ENCODE measurements at places on chromosomes 1 and 21.

GRCh38 chr1:8421721-8422120, 103.8 kb downstream of the SLC45A1 start:
- DNase-seq = no peak

DNA sequence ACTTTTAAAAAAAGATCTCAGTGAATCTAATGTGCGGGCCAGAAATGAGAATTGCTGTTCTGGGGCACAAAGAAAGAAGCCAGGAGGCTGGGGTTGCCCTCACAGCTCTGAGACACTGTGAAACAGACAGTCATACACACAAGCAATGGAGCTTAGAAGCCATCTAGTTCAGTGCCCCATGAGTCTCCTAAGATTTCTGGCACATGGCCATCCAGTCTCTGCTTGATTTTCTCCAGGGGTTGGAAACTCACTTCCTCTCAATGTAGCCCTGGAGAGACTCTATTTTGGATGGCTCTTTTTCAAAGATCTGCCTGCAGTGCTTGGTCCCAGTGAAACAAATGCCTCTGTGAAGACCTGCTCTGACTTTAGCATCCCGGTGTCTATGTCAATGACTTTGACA, 38.6 kb downstream of the KCNN3 start:
- DNase-seq = no peak

GRCh38 chr1:119554183-119554582, 47.2 kb downstream of the HSD3B1 start:
- DNase-seq = no peak

- no peak for DNase-seq
Measured at GRCh38 chr1:204793259-204793914, 77.3 kb upstream of the NFASC start.

DNA sequence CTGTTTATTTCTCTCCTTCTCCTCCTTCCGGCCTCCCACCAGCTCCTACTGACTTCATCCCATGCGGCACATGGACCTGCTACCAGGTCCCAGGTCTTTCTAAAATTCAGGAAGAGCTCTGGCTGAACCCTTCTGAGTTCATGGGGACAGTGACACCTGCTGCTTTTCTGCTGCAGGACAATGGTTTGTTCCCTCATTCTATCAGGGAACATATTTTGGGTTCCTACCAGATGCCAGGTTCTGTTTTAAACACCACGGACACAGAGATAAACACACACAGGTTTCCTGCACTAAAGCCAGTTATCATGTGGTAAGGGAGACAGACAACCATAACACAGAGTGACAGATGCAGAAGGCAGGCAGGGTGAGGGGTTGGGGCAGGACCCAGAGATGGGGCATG, 114.0 kb upstream of the RAB4A start:
- no peak for DNase-seq

GRCh38 chr1:151583796-151584195, 28.1 kb upstream of the SNX27 start:
- no peak for DNase-seq

GRCh38 chr21:28604946-28605537, 387.6 kb downstream of the LTN1 start:
- DNase-seq = no peak

GRCh38 chr21:38787461-38788274, 18.1 kb upstream of the ETS2 start:
- no peak for DNase-seq

- DNase-seq = no peak
Measured at GRCh38 chr1:223323491-223324484, 40.2 kb downstream of the SUSD4 start.

GRCh38 chr1:89170170-89171066, 5.4 kb downstream of the GBP7 start:
- DNase-seq = no peak

GRCh38 chr1:114153261-114154145, at the start of gene SYT6:
Gene SYT6, minus strand, starts transcription at chr1:114153869. Its CDS starts 97 bp downstream, at chr1:114153772.
- no peak for DNase-seq

DNA sequence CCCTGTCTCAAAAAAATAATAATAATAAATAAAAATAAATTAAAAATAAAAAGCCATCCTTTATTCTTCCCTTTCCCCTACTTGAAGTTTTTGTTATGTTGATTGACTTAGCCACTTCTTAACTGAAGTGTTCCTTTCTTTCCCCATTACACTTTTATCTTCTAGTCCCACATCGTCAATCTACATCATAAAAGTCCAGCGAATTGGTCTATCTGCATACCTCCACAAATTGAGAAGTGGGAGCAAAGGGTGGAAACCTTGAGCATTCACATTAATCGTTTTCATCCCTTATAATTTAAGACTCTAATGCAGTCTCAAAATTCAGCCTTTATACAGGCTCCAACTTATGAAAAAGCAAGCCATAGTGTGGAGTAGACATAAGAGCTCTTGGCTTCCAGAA, 6.5 kb upstream of the ZYG11A start:
- no peak for DNase-seq

- DNase-seq = no peak
Measured at GRCh38 chr1:179953974-179954492, 577 bp upstream of the CEP350 start.

DNA sequence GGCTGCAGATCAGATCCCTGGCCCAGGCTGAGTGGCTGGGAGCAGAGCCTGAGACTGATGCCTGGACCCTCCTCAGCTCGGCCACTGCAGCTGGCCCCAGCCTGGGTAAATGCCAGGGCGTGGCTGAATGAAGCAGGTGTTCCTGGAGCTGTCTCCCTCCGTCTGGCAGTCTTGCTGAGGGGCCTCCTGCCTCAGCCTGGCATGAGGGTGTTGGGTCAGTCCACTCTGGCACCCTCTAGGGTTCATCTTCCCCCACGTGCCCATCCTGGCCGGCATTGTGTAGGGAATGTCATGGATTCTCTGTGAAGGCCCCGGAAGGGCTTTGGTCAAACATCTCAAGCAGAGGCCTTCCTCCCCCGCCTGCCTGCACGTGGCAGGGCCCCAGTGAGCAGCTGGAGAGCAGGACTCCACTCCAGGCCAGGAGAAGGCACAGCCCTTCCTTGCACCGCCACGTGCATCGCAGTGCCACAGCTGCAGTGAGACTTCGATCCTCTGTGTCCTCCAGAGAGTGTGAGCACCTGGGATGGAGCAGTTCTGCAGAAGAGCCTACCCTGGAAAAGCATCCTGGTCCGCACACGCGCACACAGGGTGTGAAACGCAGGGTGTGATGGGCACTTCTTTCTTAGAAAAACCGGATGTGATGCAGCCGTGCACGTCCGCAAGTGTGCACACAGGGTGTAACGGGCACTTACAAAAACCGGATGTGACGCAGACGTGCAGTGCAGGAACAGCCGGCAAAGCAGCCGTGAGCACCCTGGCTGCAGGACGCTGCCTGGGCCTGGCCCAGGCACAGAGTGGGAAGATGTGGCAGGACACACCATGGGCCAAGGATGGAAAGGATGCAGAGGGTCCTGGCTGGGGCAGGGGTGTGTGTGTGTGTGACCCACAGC, 4.6 kb upstream of the KRTAP10-4 start:
- DNase-seq = no peak

DNA sequence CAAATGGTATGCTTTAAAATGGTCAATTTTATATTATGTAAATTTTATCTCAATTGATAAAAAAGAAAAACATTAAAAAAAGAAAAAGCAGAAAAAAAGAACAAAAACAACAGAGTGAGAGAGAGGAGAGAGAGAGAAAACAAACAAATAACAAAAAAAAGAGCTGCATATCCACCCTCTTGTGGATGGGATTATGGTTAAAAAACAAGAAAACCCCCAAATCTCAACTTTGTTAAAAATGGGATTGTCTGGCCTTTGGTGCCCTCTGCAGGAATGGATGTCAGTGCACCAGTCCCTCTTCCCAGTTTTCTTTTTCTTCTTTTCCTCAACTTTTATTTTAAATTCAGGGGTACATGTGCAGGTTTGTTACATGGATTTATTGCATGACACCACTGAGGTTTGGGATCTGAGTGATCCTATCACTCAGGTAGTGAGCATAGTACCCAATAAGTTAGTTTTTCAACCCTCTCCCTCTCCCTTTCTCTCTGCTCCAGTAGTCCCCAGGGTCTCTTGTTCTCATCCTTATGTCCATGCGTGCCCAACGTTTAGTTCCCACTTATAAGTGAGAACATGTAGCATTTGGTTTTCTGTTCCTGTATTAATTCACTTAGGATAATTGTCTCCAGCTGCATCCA, 28.1 kb downstream of the RNF187 start:
- DNase-seq = no peak

GRCh38 chr1:160538985-160539651, 16.1 kb upstream of the SLAMF6 start:
- DNase-seq = no peak

DNA sequence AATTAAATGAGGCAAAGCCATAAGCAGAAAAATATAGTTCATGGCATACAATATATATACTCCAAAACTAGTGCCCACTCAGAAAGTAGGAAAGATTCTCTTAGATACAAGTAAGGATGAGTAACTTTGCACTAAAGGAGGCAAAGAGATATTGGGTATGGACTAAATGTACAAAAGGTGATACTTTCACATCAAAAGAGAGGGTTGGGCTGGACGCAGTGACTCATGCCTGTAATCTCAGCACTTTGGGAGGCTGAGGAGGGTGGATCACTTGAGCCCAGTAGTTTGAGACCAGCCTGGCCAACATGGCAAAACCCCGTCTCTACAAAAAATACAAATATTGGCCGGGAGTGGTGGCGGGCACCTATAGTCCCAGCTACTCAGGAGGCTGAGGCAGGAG, 6.7 kb downstream of the KYAT3 start:
- no peak for DNase-seq

GRCh38 chr1:184754476-184755225, at the start of gene EDEM3:
Gene EDEM3, minus strand, starts transcription at chr1:184754858. Its CDS starts 212 bp downstream, at chr1:184754646.
- DNase-seq = peak; percentile 93

DNA sequence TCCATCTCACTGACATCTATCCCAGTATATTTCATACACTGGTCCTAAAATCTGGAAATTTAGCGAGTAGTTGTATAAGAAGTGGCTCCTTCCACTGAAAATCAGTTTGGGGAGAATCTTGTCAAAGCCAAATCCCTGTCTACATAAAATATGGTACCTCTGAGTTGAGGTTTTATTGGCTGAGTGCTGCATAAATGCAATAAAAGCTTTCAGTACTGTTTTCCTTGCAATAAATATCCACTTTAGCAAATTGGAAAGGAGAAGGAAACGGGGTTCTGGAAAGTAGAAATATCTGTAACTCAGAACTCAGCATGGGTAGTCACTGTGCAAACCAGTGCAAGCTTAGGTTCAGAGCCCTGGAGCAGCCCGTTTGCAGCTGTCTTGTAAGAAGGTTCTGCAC, 580.2 kb downstream of the SMYD3 start:
- DNase-seq = no peak

- DNase-seq = no peak
Measured at GRCh38 chr1:30969903-30970302, 61.3 kb upstream of the SDC3 start.

Data from stimulated activated CD4-positive, alpha-beta T cell treated with anti-CD3 and anti-CD28 coated beads, TNF-alpha, amount 100 ng/mL, for 1 hour (primary cell).